ENCODE measurements at places on chromosomes 12 and 14.

DNA sequence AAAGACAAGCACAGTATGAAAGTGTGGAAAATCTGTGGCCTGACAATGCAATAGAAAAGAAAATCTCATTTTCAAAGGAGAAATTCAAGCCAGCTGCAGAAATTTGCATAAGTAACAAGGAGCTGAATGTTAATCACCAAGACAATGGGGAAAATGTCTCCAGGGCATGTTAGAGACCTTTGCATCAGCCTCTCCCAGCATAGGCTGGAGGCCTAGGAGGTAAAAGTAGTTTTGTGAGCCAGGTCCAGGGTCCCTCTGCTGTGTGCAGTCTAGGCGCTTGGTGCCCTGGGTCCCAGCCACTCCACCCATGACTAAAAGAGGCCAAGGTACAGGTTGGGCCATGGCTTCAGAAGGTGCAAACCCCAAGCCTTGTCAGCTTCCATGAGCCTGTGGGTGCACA, 58.3 kb downstream of the TESPA1 start:
- DNase-seq, result no peak

- no peak for DNase-seq
These were observed 265.5 kb downstream of the ATP23 start for GRCh38 chr12:58206876-58207275.

- DNase-seq, result no peak
These were observed 239.7 kb upstream of the RGS6 start for GRCh38 chr14:71692496-71692895.

GRCh38 chr12:124914392-124915238, at the start of gene UBC:
UBC (minus strand) TSS chr12:124914650; CDS start chr12:124913771, 879 bp downstream.
- peak; percentile 97 for DNase-seq

DNA sequence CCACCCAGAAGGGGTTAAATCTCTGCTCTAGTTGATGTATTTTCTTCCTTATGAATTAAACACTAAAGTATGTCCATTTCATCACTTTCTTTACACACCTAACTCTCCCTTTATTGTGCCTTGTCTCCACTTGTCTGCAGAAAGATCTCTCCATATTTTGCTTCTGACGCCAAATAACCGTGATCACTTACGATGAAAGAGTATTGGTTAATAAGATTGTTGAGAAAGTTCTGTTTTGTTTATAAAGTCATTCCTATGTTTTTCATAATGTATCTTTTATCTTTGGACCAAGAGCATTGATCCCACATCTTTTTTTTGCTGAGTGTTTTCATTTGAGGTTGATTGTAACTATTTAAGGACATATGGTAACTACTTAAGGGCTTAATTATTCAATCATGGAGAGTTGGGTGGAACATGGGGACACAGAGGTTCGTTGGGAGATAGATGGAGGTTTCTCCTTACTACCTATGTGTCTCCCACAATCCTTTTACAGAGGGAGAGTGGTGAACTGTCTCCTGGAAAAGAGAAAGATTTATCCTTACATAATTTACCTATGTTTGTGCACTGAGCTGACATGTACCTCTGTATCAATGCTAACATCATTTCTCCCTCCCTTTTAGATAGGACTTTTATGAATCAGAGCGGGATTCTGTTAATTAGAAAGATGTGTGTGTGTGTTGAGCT, 120.7 kb upstream of the SLC38A2 start:
- DNase-seq, result no peak

- no peak for DNase-seq
These were observed 92.3 kb upstream of the DCN start for GRCh38 chr12:91274916-91275315.

- no peak for DNase-seq
These were observed 46.2 kb downstream of the SLC38A1 start for GRCh38 chr12:46222636-46223035.
